ENCODE measurements at places on chromosomes 3 and 15. TPM values are rescaled to one million over a fixed set of nuclear protein-coding genes. Genes with fewer than 3 reads are reported as not detected.
A peak's percentile ranks its signal among the peaks of the same experiment; 100 is the strongest.

TTBK2 gene
- total RNA-seq: 20.4 TPM

ARPP19 gene
- 86.9 TPM for total RNA-seq

GALNT15 gene
- 6.0 TPM for total RNA-seq

TPRG1 gene
- 1.7 TPM for total RNA-seq

LTF gene
- total RNA-seq: 130 TPM

ANAPC13 gene
- total RNA-seq: 83.2 TPM

RTP3 gene
- 0.68 TPM for total RNA-seq

GRCh38 chr3:173893835-173894234 is 496.3 kb downstream of the NLGN1 start:
- DNase-seq: no peak

- no peak for DNase-seq
Measured at GRCh38 chr3:40779039-40779438, 254.3 kb downstream of the ZNF621 start.

DNA sequence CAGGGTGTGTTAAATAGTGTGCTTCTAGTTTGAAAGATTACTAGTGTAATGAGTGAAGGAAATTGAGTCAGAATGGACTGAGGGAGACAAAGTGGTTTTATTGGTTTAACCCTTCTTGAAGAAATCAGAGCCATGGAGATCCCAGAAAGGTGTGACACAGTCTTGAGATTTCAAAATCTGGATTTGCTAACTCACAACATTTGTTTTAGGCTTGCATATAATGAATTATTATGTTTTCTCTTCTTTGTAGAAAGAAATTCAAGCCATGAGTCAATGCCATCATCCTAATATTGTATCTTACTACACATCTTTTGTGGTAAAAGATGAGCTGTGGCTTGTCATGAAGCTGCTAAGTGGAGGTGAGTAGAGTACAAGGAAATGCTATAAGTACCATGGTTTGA is 25.1 kb downstream of the OXSR1 start:
- DNase-seq: no peak

- no peak for DNase-seq
Measured at GRCh38 chr3:168427835-168428475, 332.2 kb upstream of the GOLIM4 start.

GRCh38 chr3:28949580-28949979 is 331.3 kb upstream of the RBMS3 start:
- no peak for DNase-seq

- no peak for DNase-seq
Measured at GRCh38 chr3:69539134-69539533, 153.2 kb upstream of the FRMD4B start.

- DNase-seq: no peak
Measured at GRCh38 chr3:60953351-60953750, 297.9 kb downstream of the FHIT start.

GRCh38 chr3:42498791-42499477 is 3.5 kb upstream of the VIPR1 start:
- DNase-seq: no peak

DNA sequence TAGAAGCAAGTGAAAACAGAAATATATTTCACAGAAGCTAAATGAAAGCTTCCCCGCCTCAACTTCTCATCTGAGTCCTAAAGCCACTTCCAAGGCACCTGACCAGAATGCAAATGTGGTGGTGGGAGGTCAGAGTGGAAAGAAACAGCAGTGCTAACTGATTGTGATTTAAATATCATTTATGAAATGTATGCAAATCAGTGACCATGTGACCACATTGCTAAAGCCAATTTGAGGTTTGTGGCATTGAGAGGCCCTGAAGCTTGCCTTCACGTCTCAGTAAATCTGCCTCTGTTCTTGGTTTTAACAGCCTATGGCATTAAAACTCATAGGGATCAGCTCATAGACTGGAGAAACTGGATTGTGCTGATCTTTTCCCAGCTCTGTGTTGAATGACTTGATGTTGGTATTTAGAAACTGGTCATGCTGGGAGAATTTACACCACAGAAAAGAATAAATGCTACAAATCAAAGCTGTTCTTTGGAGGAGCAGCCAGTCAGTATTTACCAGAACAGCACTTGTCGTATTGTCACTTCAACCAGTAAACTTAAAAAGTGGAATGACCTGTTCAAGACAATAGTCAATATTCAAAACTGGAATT is 481.4 kb upstream of the ALCAM start:
- no peak for DNase-seq

DNA sequence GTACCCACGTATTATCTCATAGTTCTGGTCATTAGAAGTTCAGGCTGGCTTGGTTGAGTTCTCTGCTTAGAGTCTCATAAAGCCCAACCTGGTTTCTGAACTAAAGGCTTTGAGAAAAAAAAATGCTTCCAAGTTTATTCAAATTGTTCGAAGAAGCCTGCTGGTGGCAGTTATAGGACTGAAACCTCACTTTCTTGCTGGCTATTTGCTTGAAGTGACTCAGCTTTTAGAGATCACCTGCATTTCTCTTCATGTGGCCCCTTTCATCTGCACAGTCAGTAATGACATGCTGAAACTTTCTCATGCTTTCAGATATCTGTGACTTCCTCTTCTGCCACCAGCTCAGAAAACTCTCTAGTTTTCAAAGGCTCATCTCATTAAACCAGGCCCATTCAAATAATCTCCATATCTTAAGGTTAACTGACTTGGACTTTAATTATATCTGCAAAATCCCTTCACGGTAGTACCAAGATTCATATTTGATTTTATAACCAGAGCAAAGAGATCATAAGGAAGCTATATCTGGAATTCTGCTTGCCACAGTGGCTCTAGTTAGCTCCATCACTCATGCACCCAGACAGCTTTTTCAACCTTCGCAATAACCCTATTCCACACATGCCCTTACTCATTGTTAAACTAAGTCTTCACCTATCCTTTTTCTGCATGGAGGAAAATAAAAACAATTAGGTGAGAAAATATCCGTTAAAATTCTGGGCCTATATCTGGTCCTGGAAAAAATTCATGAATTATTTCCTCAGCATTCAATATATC is 433.8 kb upstream of the CBLB start:
- no peak for DNase-seq

DNA sequence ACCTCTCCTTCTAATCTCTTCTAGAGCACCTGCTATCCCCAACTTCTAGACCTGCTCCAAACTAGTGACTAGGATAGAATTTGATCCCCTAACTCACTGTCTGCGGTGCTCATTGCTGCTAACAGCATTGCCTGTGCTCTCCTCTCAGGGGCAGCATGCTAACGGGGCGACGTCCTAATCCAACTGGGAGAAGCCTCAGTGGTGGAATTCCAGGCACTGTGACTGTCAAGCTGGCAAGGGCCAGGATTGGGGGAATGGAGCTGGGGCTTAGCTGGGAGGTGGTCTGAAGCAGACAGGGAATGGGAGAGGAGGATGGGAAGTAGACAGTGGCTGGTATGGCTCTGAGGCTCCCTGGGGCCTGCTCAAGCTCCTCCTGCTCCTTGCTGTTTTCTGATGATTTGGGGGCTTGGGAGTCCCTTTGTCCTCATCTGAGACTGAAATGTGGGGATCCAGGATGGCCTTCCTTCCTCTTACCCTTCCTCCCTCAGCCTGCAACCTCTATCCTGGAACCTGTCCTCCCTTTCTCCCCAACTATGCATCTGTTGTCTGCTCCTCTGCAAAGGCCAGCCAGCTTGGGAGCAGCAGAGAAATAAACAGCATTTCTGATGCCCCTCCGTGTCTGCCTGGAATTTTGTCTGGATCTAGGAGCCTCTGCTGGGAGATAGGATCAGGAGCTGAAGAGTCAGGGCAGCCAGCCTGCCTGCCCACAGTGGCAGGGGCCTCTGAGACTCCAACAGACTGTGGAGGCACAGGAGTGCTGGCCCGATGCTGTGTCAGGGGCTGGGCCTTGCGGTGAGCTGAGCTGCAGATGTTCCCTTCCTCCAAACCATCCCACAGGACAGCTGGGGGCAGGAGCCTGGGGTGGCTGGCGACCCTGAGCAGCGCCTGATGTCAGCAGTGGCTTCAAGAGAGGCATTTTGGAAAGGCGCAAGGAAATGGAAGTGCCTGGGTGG is 3.0 kb downstream of the ISLR start:
- no peak for DNase-seq

GRCh38 chr3:155238845-155239244 is 54.6 kb downstream of the STRIT1 start:
- DNase-seq: no peak

DNA sequence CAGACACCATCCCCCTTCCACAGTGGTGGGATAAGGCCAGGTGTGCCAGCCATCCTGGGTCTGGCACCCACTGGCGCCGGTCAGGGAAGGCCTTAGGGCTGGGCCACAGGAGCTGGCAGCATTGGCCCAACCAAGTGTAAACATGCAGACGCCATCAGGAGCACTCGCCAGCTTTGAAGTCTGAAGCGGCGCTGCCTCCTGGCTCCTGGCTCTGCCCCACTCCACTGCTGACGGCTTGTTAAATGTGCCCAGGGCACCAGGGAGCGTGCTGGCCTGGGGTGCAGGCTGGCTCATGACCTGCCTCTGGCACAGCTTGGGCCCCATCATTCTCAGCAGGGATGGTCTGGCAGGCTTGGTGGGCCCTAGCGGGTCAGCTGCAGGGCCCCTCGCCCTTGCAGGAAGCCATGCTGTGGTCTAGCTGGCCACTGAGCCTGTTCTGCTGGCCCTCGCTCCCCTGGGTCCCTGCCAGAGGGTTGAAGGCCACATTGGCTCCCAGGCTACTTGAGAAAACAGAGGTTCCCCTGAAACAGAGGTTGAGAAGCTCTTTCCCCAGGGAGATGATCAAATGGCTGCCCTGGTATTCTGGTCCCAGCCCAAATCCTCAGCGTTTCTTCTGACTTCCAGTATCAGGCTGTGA is 116.6 kb downstream of the DNAJB8 start:
- DNase-seq: peak; percentile 74

All from prostate gland (tissue), 2 donors.